ENCODE measurements at places on chromosomes 3 and 15. TPM values are rescaled to one million over a fixed set of nuclear protein-coding genes. Genes with fewer than 3 reads are reported as not detected.

The PLCH1 gene
- not detected for polyA plus RNA-seq

The CHAC1 gene
- polyA plus RNA-seq, result not detected

The SLC9C1 gene
- polyA plus RNA-seq, result not detected

GRCh38 chr3:53643757-53644156, 149.3 kb downstream of the CACNA1D start:
- DNase-seq, result no peak

- no peak for DNase-seq
Observed at GRCh38 chr15:96323319-96324145, 7.0 kb upstream of the NR2F2 start.

- no peak for DNase-seq
Observed at GRCh38 chr3:56862352-56863062, 60.8 kb upstream of the ARHGEF3 start.

DNA sequence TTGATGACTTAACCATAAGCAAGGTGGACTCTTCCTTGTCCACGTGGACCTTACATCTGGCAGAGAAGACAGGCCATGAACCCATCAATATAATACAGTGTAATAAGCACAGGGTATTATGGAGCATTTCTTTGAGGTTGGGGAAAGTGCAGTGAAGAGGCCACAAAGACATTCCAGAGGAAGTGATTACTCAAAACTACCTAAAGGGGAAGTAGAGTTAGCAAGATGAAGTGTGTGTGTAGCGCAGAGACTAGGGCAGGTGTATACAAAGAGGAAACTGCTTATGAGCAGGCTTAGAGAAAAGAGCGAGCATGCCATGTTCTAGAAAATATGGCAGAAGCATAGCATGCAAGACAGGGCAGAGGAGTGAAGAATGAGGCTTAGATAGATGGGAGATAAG, 17.9 kb downstream of the CP start:
- DNase-seq, result no peak

DNA sequence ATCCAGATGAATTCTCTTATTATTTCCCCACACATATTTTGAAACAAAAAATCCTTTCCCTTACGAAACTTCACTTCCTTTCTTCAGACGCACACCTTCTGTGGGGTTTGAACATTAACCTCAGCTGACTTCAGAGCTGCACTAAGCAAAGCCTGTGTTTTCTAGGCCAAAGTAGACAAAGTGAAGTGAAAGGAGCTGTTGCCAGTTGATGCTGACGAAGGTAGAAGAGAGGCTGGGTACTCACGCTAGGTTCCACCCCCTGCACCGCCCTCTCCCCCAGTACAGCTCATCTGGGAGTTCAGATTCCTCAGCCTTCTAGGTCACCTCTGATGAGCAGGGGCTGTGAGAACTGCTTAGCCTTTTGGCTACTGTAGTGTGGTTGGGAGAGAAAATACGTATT, 24.1 kb downstream of the DUT start:
- no peak for DNase-seq
